ENCODE measurements at places on chromosomes 5 and 9.

DNA sequence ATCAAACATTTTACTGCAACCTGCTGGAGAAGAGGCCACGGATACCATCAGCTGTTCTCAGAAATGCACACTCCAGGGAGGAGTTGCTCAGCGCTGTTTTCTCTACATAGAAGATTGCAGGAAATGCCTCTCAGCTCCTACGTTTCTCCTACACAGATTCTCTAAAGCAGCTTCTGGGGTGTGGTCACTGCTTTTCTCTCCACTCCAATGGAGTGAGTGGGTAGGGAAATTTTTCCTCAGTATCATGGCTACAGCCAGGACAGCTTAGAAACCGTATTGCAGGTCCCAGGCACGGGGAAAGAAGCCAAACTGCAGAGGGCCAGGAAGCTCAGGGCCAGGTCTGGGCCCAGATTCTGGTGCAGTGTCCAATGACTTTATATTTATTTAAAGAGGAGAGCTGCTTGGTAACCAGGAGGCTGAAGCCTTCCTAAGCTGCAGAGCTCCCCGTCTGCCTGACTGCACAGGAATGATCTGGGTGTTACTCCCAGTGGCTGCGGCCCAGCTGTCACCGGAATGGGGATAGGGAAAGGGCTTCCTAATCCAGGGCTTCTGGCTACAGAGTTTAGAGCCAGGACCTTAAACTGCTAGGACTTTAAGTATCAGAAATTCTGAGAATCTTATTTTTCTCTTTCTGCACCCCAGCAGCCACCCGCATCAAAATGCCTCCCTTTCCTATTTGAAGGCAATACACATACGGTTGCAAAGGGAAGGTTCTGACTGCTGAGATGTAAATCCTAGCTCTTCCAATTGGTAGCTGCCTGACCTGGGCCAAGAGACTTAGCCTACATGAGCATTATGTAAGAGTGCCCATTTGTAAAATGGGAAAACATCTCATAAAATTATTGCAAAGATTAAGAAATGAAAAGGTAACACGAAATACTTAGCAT, 1.4 kb upstream of the SPTAN1 start:
- DNase-seq: peak; percentile 58

DNA sequence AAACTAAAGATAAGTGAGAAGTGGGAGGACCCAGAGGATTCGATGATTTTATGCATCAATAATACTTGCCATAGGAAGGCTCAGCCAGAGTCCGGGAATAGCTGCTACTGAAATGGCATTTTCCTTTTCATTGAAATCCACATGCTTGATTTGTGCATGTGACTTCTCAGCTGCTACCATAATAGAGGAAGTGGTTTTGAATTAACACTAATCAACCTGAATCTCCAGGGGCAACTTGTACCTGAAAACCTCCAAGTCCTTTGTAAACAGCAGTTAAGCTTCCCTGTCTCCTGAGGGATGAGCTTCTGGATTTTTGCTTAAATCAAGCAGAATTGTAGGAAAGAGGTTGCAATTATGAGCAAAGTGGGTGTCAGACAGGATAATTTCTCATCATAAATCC, 124.9 kb downstream of the PPP2R2B start:
- no peak for DNase-seq

- DNase-seq: no peak
Measured at GRCh38 chr5:68894673-68895072, 199.1 kb upstream of the SLC30A5 start.

- DNase-seq: no peak
Measured at GRCh38 chr5:54769072-54769471, 216.3 kb downstream of the ESM1 start.

GRCh38 chr5:132055808-132056609, 4.4 kb upstream of the IL3 start:
- DNase-seq: no peak

DNA sequence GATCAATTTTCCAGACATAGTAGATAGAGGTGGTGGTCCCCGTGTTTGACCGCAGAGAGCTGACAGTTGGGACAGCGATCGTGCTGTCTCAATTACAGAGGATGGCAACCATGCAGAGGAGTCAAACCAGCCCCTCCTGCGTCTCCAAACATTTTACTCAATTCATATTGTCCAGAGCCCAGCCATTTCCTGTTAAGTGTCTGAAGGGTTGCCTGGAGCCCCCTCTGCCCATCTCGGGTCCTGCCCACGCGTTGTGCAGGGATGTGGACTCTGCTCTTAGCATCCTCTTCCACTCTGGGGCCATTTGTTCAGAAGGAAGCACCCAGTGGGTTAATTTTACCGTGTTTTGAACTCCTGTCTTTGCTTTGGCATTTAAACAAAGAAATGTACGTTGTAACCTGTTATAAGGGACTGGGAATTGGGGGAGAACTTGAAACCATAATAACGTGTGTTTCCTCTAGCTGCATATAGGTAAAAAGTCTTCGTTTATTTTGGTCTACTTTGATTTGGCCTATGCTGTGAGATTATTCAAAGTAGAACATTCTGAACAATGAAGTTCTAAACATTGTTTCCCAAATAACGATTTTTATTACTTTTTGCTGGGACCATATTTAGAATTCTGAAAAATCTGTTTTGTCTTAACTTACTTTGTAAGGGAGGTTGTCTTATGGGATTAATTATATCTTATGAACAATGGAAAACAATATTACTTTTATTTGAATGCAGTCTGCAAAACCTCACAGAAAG, 876 bp downstream of the EGFLAM start:
- peak; percentile 1 for DNase-seq

DNA sequence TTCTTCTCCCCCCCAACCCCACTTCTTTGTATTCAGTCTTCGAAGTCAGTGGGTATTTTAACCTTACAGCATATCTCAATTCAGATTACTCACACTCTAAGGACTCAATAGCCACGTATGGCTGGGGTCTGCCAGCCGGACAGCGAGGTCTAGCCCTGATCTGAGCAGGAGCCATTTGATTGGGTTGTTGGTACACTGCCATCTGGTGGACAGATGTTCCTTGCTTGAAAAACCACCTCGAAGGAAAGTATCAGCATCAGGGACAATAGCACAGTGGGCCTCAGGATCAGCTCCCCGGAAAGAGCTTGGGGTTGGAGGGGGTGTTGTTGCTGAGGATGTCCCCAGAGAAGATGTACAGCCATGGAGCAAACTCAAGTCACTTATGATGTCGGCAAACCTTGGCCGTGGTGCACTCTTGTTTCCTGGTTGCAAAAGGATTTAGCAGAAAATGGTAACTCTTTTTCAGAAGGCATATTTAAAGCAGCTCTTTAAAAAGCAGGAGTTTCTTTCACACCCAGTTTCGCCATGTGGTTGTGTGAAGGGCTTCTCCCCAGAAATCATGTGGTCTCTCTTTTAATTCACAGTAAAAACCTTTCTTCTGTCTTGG, 31.7 kb upstream of the KCNMB1 start:
- peak; percentile 64 for DNase-seq

DNA sequence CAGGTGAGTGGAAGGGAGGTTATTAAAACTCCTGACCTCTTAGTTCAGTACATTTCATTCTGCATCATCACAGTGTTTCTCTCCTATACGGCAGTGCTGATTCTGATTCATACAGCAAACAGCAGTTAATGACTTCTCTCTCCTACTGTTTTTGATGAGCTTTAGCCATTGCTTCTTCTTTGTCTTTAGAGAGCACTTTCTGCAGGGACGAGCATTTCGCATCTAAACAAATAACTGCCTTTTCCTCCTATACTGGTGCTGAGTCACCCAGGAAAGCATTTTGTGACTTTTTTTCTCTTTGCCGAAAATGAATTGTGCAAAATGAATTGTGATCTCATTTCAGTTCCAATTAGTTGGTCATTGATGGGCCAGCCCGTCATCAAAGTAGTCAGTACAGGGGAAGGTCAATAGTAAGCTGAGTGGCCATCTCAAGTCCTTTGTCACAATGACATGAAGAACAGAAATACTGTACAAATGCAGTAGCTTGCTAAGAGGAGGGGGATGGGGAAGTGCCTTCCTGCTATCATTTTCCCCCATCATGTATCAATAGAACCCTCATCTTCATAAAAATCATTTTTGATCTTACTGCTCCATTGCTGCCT, 98.5 kb downstream of the INSYN2B start:
- no peak for DNase-seq

DNA sequence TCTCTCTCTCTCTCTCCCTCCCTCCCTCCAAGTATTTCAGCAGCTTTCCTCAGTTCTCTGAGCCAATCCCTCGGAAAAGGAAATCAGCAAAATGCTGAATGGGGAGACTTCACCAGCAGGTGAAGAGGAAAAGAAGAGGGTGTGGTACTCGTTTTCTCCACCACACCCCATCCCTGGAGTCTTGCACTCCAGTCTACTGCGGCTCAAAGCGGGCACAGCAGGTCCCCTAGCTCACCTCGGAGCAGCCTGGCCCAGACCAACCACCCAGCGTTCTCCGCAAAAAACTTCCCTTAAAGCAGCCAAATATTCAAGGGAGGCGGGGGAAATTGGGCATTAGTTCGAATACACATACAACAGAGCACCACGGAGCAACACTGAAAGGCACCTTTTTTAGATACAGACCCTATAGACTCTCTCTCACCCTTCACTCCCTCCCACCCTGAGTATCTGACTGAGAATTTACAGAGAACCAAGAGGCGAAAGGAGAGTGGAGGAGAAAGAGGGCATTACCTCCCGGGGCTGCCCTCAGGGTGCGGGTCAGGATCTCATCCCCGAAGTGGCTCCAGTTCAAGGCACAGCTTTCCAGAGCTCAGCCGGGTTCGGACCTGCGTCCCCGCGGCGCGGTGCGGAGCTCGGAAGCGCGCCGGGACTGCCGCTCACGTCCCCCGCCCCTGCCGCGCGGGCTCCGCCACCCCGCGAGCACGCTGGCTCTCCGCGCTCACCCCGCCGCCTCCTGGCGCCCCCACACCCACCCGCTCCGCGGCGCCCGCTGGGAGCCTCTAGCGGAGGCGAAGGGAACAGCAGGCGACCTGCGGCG, 1638.5 kb upstream of the C9orf72 start:
- peak; percentile 38 for DNase-seq

DNA sequence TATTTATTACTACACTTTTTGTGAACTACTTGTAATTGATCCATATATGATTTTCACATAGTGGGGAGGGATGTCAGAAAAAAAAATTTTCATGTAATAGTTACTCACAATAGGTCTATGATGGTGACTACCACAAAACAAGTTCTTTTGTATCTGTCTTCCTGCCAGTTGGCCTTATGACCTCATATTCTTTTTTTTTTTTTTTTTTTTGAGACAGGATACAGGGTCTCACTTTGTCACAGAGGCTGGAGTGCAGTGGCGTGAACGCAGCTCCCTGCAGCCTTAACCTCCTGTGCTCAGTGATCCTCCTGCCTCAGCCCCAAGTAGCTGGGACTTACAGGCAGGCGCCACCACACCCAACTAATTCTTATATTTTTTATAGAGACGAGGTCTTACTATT, 10.9 kb downstream of the SEC24A start:
- DNase-seq: no peak

GRCh38 chr9:125797930-125798329, 50.8 kb downstream of the PBX3 start:
- no peak for DNase-seq

DNA sequence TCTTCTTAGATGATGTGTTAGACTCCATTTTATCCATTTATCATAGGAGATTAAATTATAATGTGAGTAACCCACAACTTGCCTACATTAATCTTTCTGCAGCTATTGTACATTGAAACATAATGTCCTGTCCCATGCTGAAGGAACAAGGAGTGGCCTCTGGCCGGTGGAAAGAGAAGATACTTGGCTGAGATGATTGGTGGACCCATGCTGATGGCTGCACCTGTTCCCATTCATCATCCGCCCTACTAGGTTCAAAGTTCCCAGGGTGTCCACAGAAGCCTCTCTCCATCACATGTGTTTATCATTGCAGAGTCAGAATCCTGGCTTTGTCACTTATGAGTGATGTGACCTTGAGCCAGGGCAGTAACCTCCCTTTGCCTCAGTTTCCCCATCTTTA, 24.7 kb downstream of the FBXL7 start:
- no peak for DNase-seq

GRCh38 chr9:19913151-19913550, 124.3 kb upstream of the SLC24A2 start:
- no peak for DNase-seq

DNA sequence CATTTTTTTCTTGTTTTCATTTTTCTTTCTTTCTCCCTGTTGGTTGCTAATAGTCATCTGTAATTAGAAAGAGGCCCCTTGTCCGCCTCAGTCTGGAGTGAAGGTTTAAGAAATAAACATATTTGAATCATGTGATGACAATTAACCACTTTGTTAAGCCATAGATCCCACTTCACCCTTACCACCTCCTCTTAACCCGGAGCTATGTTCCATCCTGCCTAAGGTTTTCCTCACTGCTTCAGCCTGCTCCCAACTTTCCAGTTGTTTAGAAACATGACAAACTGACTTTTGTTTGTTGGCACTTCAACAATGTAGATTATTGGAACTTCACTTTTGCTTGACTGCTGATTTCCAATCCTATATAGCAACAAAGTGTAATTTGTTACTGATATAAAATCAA, 37.4 kb upstream of the SSBP2 start:
- no peak for DNase-seq

GRCh38 chr5:132666310-132667123, 7.3 kb upstream of the IL4 start:
- no peak for DNase-seq

DNA sequence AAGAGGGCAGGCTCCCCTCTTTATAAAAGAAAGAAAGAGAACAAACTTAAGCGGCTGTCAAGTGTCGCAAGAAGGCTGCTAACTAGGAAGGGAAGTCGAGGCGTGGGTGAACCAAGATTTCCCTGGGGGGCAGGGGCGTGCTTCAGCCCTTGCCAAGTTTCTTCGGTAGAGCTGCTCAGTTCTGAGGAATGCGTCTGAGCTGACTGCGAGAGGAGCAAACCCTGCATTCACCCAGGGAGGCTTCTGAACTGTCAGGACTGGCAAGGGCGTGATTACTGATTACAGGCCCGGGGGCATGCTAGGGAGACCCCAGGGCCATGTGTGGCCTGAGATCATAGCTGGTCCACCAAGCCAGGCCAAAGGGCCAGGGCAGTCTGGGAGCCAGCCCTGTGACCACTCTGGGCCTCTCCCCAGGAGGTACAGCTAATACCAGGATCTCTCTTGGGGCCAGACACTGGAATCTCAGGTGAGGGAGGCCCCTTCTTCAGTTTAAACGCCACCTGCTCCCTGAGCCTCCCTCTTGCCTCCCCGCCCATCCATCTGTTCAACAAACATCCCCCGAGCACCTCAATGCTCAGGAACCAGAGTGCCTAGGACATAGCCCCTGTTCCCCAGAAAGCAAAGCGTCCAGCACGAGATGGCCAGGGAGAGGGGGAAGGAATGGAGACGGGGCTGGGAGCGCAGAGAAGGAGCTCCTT, 30.9 kb downstream of the SARDH start:
- DNase-seq: peak; percentile 73

DNA sequence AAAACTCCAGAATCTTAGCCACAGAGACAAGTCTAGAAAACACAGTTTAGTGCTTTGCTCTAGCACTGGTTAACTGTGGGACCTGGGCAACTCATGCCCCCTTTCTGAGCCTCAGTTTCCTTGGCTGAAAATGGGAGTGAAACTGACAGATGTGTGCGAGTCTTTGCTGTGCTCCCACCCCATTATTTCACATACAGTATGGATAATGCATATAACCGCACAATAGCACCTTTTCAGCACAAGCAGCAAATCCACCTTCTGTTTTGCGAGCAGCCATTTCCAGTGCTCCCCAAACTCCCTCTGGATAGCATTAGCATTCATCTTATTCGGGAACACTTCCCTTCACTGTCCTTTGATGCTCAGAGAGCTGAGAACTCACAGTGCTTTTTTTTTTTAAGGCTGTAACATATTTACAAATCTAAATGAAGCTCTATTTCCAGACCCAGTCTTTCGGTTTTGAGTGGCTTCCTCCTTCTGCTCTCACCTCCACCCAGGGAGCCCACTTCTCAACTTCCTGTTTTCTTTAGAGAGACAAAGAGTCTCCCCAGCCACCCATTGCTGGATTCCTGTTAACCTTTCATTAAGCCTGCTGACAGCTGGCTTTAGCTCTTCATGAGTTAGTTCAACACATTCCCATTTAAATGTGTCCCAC, 49.2 kb downstream of the TIMD4 start:
- no peak for DNase-seq

Measured in fibroblast of skin of back (primary cell).